ENCODE measurements at places on chromosomes 5 and 9.

GRCh38 chr5:149389552-149390495 is 10.7 kb upstream of the IL17B start:
- no peak for DNase-seq

- no peak for DNase-seq
These were observed 9.7 kb downstream of the LIFR start for GRCh38 chr5:38546691-38547146.

GRCh38 chr9:14097215-14097614 is 216.7 kb downstream of the NFIB start:
- DNase-seq, result no peak

GRCh38 chr5:6430418-6431028 is 18.1 kb upstream of the UBE2QL1 start:
- DNase-seq, result no peak

GRCh38 chr9:101098392-101098791 is 69.9 kb downstream of the PLPPR1 start:
- no peak for DNase-seq

GRCh38 chr5:1975406-1975715 is 92.6 kb upstream of the IRX4 start:
- DNase-seq, result no peak

DNA sequence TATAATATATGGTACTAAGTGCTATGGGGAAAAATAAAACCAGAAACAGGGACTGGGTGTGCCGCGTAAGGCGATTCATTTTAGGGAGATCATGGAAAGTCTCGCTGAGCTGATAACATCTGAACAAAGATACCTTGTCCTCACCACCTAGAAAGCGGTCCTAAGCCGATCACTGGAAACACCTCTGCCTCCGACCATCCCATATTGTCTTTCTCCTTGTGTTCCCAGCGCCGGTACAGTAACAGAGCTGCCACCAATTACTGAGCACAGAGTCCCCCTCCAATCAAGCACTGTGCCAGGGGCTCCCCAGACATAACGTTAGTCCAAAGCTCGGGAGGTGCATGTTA is 704 bp downstream of the CCDC112 start:
- DNase-seq, result no peak

DNA sequence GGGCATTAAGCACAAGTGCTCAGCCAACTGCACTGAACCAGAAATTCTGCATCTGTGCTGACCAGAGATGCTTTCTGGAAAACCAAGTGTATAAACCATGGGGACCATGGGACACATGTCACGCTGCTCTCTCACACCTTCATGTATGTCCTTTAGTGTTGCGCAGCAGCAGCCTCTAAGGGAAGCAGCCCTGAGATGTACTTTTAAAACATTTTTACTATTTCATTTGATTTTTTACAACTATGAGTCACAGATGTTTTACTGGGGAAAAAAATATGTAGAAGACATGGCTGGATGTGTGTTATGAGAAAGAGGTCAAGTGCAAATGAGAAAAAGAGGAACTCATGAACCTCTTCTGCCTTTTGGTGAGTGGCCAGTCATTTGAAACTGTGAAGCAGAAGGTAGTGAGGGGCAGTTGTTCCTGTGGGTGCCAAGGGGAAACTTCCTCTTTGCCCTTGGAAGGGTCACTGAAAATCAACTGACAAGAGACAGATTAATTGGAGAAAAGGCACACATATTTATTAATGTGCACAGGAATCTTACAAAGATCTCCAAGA is 31.4 kb upstream of the SYK start:
- no peak for DNase-seq

DNA sequence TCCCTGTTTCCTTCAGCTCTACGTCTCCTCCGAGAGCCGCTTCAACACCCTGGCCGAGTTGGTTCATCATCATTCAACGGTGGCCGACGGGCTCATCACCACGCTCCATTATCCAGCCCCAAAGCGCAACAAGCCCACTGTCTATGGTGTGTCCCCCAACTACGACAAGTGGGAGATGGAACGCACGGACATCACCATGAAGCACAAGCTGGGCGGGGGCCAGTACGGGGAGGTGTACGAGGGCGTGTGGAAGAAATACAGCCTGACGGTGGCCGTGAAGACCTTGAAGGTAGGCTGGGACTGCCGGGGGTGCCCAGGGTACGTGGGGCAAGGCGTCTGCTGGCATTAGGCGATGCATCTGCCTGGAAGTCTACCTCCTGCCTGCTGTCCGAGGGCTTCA is 27.7 kb downstream of the ABL1 start:
- DNase-seq, result no peak

DNA sequence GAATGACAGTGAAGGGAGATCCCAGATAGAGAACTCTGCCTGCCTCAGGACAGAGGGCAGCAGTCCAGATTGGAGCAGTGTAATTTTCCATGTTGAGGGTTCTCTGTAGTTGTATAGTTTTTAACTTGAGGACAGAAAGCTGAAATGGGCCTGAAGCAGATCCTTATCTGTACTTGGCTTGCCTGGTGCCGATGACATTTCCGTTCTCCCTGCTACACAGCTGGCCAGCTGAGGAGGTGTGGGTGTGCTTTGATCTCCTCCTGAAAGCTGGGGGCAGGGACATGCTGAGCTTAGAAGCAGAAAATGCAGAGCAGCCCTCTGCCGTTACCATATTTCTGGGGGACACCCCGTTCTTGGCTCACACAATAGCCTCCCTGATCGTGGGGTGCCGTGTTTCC is 10.5 kb downstream of the GLRX start:
- no peak for DNase-seq

- DNase-seq, result no peak
These were observed 100.3 kb downstream of the MUSK start for GRCh38 chr9:110768886-110769285.

DNA sequence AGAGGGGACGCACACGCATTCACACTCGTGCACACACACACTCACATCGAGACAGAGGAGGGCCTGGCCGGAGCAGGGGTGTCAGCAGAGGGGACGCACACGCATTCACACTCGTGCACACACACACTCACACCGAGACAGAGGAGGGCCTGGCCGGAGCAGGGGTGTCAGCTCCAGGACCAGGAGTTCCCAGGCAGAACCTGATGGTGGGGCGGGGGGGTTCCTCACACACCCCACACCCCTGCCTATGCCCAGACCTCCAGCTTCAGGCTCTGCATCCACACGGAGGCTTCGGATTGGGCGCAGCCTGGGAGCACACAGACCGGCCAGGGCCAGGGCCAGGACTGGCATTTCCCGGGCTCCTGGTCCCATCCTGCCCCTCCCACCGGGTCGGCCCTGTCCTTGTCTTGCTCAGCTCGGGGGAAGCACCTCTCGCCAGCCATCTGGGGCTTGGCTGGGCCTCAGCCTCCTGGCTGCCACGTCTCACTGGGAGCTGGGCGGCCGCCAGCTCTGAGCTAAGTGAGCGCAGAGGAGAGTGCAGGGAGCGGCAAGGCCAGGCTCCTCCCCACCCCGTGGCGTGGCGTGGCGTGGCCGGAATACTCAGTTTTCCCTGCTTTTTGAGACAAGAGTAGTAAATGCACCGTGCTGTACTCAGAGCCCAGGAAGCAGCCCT is 31.3 kb downstream of the ADAMTS2 start:
- no peak for DNase-seq

- DNase-seq, result no peak
These were observed 95.6 kb upstream of the ANKH start for GRCh38 chr5:14967166-14967565.

- no peak for DNase-seq
These were observed 1672.0 kb upstream of the CDH9 start for GRCh38 chr5:28710360-28710759.

GRCh38 chr9:128169492-128169891 is 9.4 kb downstream of the BBLN start:
- DNase-seq, result no peak

DNA sequence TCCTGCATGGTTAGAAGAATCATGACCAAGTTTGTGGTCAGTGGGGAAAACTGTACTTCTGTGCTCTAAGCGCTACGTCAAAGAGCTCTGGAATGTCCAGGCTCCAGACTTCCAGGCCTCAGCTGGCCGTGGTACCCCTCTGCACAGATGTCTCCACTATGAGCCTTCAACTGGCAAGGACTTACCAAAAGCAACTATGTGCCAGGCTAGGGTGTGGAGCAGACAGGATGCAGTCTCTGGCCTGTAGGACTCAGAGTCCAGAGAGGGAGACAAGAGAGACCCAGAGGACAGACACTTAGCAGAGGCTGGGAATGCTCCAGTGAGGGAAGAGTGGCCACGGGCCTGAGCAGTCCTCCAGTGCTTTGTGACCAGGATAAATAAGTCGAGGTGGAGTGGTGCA is 31.0 kb upstream of the TCF7 start:
- no peak for DNase-seq

DNA sequence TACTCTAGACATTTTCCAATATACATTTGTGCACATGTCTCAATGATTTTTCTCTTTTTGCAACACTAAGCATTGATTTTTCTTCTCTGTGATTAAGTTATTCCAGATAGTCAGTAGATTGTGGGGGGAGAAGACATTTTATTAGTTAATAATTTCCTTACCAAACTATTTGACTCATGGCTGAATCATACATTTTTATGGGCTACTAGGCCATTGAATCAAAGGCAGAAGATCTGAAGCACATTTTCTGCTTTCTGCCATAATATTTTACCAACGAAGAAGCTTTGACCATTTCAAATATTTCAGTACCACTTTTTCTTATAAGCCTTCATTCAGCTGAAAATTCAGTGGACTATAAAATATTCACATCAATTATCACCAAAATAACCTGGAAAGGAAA is 175.6 kb downstream of the IRX2 start:
- no peak for DNase-seq

DNA sequence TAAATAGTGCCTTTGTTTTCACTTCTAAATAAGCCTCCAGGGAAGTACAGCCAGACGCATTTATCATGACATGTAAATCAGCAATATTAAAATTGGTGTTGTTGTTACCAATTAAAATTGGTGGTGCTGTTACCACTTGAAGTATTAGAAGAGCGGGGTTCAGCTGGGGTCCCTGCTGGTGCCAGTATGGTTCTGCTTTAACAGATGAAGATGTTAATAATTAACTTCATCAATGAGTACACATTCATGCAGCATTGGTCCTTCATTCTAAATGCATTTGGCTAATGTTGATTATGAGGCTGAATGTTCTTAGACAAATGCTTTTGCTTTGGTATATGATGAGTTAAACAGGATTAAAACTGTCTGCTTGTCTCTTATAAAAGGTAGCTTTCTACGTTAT is 67.6 kb upstream of the TMC1 start:
- no peak for DNase-seq

DNA sequence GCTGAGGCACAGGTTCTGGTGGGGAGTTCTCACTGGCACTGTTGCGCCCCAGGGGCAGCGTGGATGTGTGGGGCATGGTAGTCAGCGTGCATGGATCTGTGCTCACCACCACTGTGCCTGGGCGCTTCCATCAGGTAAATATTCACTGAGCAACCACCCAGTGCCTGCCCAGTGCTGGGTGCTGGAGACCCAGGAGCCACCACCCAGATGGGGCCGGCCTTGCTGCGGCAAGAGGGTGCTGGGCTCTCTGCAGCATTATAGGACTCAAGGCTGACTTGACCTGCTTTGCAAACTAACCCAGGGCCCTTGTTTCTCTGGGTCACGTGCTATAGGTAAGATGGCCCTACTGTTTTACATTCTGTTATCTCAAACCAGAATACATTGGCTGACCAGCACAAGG is 60.5 kb downstream of the DAP start:
- DNase-seq, result no peak

- DNase-seq, result no peak
These were observed 136.2 kb downstream of the BARX1 start for GRCh38 chr9:93818827-93819472.

GRCh38 chr5:149559706-149560105 is 8.5 kb upstream of the CSNK1A1 start:
- no peak for DNase-seq

DNA sequence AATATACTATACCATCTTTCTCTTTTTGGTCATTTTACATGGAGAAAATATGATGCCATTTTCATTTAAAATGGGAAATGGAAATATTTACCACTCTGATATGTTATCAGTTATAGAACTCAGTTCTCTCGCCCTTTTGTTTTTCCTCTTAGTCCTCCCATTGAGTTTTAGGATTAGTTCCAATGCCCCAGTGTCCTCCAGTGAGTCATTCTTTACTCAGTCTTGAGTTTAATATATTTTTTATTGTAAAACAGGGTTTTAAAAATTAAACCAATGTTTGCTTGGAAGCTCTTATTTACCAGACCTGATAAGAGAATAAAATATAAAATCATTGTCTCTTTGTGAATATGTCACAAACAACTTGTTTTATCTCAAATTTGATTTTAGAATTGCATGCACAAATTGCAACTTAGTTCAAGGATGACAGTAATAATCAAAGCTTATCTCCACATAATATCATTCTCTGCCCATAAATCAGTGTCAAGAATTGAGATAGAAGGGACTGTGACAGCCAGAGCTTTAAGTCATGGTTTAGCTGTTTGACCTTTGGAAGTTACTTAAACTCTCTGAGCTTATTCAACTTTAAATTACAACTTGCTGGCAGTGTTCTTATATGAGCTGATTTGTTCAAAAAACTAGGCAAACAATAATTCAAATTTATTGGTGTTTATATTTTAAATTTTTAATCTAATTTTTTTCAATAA is 166.4 kb downstream of the PAM start:
- DNase-seq, result no peak

GRCh38 chr5:169746147-169746694 is 109.1 kb downstream of the DOCK2 start:
- no peak for DNase-seq

DNA sequence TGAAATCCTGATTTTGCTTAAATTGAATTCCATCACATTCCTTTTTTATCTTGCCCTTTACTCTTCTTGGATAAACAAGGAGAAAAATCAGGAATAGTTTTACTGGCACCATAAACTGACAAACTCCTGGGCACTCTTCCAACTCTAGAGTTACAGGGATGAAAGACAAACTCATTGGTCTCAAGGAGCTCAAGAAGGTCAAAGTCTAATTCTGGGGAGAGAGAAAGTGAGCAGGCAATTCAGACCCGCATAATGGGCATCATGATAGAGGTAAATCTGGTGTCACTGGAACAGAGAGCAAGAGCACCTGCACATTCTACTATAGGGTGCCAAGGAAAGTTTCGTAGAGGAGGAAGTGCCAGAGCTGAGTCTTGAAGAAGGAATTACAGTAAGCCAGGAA is 64.8 kb downstream of the GRIN3A start:
- DNase-seq, result no peak

DNA sequence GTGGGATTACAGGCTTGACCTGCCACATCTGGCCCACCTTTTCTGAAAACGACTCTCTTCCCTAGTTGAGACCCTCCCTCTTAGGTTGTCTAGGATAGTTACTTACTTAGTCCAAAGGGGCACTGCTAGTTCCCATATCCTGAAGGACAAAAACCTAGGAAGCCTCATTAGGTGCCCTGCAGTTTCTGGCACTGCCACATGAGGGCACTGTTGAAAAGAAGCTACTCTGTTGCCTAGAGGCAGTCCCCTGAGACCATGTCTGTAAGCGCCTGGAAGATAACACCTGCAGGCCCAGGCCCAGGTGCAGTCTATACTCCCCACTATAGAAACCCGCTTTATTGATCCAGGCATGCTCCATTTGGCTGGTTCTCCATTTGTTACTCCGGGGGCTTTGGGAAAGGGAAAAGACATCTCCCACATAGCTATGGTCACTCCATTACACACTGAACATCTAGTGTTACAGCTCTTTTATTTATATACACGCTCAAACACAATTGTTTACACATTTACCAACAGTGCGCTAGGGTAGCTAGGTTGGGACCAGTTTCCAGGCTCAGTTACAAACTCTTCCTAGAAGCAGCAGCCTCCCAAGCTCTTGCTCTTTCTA is 73.4 kb upstream of the PPARGC1B start:
- no peak for DNase-seq

GRCh38 chr5:17219006-17219422 is 1.6 kb downstream of the BASP1 start:
- DNase-seq, result no peak
